ENCODE measurements at places on chromosomes 3 and 15.

GRCh38 chr3:53155760-53156159 is 5.2 kb upstream of the PRKCD start:
- no peak for DNase-seq

- DNase-seq = no peak
Observed at GRCh38 chr3:47613722-47614121, 35.1 kb upstream of the CSPG5 start.

DNA sequence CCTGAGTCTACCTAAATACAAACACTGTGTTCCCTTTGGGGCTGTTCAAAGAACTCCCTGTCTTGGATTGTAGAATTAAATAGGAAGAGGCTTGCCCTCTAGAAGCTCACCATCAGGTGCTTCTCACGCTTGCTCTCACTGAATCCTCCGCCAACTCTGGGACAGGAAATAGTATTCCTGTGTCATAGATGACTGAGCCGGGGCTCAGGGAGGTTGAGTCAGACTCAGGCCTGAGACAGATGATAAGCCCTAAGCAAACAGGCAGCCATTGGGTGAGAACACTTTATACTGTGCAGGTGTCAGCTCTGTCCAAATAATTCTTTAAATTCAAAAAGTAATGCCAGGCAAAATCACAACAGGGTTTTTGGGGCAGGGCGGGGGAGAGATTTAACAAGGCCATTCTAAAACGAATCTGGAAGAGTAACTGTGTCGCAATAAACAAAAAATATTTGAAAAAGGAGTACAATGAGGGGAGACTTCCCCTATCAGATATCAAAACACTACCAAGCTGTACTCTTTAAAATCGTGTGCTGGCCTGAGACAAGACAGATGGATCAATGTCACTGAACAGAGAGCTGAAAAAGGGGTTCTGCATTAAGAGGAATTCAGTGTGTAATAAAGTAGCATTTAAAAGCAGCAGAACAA is 59.0 kb downstream of the EPHB3 start:
- DNase-seq = no peak

DNA sequence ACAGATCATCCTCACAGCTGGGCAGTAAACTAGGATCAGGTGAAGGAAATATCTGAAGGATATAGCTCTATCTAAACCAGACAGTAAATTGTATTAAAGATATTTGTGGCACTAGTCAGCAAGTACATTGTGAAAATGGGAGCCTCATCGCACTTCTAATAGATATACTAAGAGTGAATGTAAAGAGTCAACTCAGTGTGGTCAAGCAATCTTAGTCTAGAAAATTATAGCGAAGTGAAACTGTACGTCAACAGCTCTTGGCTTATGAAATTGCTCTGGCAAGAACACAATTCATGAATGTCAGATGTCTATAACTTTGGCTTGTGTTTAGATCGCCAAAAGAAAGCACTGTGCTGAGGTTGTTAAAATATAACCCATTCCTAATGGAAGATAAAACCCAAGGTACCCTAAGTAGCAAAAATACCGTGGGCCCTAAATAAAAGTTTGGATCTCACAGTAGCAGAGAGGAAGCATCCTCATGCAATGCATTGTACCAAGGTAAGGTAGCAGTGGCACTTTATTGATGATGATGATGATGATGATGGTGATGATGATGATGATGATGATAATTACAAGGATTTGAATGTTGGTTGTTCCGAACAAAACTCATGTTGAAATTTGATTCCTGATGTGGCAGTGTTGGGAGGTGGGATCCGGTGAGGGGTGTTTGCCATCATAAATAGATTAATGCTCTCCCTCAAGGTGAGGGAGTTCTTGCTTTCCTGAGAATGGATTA is 228.5 kb downstream of the UNC13C start:
- DNase-seq = no peak

GRCh38 chr3:138945709-138946662 is 951 bp downstream of the FOXL2 start:
- peak; percentile 64 for DNase-seq

- no peak for DNase-seq
Observed at GRCh38 chr15:32698773-32699390, 18.9 kb upstream of the GREM1 start.

- DNase-seq = no peak
Observed at GRCh38 chr3:50599716-50600118, 11.9 kb downstream of the CISH start.

- no peak for DNase-seq
Observed at GRCh38 chr15:46059921-46060594, 425.2 kb downstream of the SQOR start.

GRCh38 chr15:25070353-25070963 is 115.7 kb downstream of the SNRPN start:
- DNase-seq = no peak

- no peak for DNase-seq
Observed at GRCh38 chr3:161069511-161070251, 35.5 kb downstream of the B3GALNT1 start.

DNA sequence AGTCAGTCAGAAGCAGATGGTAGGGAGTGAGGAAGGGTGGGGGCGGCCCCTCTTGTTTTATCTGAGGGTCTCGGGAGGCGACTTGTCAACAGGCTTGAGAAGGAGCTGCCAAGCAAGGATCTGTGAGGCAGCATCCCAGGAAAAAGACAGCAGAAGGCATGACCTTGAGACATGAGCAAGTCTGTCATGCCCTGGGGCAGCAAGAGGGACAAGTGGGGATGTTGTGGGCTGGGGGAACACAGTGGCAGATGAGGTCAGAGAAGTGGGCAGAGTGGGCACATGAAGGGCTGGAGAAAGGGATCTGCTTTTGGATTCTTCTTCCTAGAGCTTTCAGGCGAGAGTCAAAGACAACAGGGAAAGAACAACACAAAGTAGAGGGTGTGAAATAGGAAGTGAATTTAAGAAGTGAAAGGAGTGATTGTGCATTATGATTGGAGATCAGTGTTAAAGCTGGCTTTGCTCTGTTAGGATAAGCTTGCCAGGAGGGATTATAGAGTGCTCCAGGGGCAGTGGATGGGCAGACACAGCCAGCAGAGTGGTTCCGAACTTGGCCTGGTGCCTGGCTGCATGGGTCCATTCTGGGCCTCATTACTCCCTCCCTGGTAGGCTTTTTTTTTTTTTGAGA is 73.3 kb downstream of the USP13 start:
- DNase-seq = no peak

GRCh38 chr15:41789236-41789635 is 15.0 kb downstream of the MAPKBP1 start:
- DNase-seq = no peak

GRCh38 chr15:40282147-40282868 is 556 bp downstream of the ANKRD63 start:
- peak; percentile 49 for DNase-seq

DNA sequence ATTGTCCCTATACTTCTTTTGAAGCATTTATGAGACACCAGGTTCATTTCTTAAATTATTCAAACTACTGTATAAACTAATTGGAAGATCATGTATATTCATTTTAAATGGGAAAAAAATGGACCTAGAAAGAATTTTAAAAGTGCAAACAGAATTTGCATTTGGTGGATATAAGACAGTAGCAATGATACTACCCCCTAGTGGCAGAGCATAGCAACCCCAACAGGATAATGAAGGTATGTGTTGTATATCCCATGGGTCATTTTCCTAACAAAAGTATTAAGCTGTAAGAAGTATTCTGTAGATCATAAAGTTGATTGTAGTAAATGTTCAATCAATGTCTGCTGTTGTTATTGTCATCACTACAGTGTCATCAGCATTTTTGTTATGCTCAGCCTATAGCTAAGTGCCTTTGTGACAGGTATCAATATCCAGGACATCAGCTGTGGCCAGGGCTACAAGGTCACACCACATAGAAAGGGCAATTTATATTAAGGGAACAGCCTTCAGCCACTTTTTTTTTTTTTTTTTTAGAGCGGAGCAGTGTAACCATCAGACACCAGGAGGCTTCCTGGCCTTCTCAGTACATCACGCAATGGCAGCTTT is 175.8 kb downstream of the FOXB1 start:
- no peak for DNase-seq

- DNase-seq = peak; percentile 84
Observed at GRCh38 chr15:40097968-40098476, 10.7 kb downstream of the BMF start.

- DNase-seq = no peak
Observed at GRCh38 chr3:69142090-69142489, 19.7 kb upstream of the LMOD3 start.

GRCh38 chr3:105466072-105466471 is 99.4 kb downstream of the ALCAM start:
- no peak for DNase-seq

DNA sequence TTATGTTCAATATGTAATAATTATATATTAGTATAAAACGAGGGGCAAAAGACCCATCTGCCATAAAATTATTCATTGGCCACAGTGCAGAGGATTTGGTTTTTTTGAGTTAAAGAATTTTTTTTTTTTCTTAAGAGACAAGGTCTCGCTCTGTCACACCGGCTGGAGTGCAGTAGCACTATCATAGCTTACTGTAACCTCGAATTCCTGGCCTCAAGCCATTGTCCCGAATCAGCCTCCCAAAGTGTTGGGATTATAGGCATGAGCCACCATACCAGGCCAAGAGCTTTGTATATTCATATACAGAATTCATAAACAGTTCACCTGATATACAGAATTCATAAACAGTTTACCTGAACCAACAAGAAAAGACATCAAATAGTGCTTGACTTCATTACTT is 20.2 kb upstream of the LRRFIP2 start:
- DNase-seq = no peak
